ENCODE measurements at places on chromosomes 2 and 18. TPM values are rescaled to one million over a fixed set of nuclear protein-coding genes. Genes with fewer than 3 reads are reported as not detected.
A peak's percentile ranks its signal among the peaks of the same experiment; 100 is the strongest.

DNA sequence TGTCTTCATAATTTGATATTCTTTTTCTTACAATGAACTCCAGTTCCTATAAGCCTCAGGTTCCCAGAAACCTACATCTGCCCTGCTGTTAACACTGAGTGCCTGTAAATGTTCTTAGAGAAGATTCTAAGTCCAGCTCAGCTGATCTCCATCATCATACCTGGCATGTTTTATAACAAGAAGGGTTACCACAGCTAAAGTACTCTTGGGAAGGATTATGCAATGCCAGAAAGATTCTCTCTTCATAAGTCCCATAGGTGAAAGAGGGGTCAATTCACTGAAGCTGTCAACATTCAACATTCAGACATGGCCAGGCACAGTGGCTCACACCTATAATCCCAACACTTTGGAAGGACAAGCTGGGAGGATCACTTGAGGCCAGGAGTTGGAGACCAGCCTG is 31.3 kb upstream of the PTPN4 start:
- no peak for DNase-seq
- no peak overlapping the region for H3K4me3 ChIP-seq
- H3K27me3 ChIP-seq, result no peaks in the 10 kb centered on the region
- H3K27ac ChIP-seq, result no peak overlapping the region
- no peaks in the 10 kb centered on the region for H3K4me1 ChIP-seq

DNA sequence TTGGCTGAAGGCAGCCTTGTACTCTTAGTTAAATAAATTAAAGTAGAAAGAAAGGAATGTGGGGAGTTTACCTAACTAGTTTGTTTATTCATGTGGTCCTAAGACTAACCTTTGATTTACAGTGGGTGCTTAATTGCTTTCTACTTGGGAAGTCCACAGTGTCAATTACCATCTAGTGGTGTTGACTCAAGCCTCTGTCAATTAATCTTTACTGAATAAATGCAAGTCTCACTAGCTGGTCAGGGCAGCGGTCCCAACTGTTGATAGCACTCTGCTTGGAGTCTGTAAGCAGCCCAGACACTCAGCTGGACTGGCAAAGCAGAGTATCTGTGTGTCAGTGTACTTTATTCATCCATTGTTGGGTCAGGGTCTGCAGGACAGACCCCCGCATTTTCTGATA is 15.8 kb downstream of the ZNF514 start:
- H3K27me3 ChIP-seq, result no peaks in the 10 kb centered on the region
- H3K27ac ChIP-seq, result no peak overlapping the region
- DNase-seq, result no peak
- H3K36me3 ChIP-seq, result peaks cover 10% of the 10 kb centered on the region

GRCh38 chr2:30026091-30027055 is 105.0 kb upstream of the ALK start:
- DNase-seq, result peak; percentile 87
- H3K27ac ChIP-seq, result no peak overlapping the region
- H3K36me3 ChIP-seq, result no peaks in the 10 kb centered on the region
- H3K27me3 ChIP-seq, result peaks cover 42% of the 10 kb centered on the region
- no peak overlapping the region for H3K4me3 ChIP-seq

DNA sequence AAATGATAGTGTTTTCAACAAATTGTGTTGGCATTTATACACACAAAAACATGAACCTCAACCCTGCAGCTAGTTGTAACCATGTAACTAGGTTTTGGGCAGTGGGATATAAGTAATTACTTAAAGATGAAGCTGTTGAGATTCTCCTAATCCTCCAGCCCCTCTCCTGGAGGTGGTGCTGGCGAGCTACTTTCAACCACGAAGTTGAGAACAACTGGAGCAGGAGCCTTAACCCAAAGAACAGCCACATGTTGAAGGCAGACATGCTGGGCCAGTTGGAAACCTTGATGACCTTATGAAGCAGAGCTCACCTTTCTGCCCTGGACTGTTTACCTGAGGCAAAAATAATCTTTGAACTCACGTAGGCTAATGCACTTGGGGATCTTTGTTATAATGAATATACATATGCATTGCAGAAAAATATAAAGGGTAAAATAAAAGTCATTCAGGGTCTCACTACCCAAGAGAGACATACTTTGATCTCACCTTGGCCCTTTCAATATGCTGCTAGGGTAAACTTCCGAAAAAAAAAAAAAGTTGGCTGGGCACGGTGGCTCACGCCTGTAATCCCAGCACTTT is 89.6 kb upstream of the NPAS2 start:
- no peak overlapping the region for H3K27ac ChIP-seq
- H3K27me3 ChIP-seq, result no peaks in the 10 kb centered on the region
- peaks cover 10% of the 10 kb centered on the region for H3K4me1 ChIP-seq
- no peak overlapping the region for H3K4me3 ChIP-seq
- H3K36me3 ChIP-seq, result no peaks in the 10 kb centered on the region
- no peak for DNase-seq

DNA sequence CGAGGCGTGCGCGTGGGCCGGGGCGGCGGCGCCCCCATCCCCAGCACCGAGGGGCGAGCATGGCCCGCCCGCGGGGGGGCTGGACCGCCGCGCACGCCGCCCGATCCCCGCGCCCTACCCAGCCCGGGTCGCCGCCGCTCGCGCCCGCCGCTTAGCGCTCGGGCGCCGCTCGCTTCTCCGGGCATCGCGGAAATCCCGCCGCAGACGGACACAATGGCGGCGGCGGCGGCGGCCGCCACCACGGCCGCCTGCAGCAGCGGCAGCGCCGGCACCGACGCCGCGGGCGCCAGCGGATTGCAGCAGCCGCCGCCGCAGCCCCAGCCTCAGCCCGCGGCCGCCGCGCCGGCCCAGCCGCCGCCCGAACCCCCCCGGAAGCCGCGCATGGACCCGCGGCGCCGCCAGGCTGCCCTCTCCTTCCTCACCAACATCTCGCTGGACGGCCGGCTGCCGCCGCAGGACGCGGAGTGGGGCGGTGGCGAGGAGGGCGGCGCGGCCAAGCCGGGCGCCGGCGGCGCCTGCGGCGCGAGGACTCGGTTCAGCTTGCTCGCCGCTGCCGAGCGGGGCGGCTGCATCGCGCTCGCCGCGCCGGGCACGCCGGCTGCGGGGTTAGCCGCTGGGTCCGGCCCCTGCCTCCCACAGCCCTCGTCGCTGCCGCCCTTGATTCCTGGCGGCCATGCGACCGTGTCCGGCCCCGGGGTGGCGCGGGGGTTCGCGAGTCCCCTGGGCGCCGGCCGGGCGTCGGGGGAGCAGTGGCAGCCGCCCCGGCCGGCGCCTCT is 453 bp downstream of the CABLES1 start:
- peaks cover 39% of the 10 kb centered on the region for H3K4me1 ChIP-seq
- H3K27me3 ChIP-seq, result peaks cover 54% of the 10 kb centered on the region
- no peaks in the 10 kb centered on the region for H3K36me3 ChIP-seq
- peak overlapping the region; percentile 65 for H3K4me3 ChIP-seq

Gene LRRC30
- total RNA-seq, result not detected

- no peak overlapping the region for H3K27ac ChIP-seq
- no peak for DNase-seq
- no peaks in the 10 kb centered on the region for H3K36me3 ChIP-seq
- H3K4me3 ChIP-seq, result no peak overlapping the region
- H3K27me3 ChIP-seq, result no peaks in the 10 kb centered on the region
- peaks cover 5% of the 10 kb centered on the region for H3K4me1 ChIP-seq
These were observed 94.6 kb upstream of the LGALSL start for GRCh38 chr2:64359171-64359891.

- H3K4me1 ChIP-seq, result peaks cover 12% of the 10 kb centered on the region
- H3K27ac ChIP-seq, result peak overlapping the region; percentile 99
- peaks cover 6% of the 10 kb centered on the region for H3K36me3 ChIP-seq
- H3K27me3 ChIP-seq, result peaks cover 4% of the 10 kb centered on the region
- peak overlapping the region; percentile 97 for H3K4me3 ChIP-seq
- DNase-seq, result no peak
These were observed 1.2 kb downstream of the SAP130 start for GRCh38 chr2:128026448-128027277.

Gene PLCL1
- total RNA-seq, result 67.3 TPM

DNA sequence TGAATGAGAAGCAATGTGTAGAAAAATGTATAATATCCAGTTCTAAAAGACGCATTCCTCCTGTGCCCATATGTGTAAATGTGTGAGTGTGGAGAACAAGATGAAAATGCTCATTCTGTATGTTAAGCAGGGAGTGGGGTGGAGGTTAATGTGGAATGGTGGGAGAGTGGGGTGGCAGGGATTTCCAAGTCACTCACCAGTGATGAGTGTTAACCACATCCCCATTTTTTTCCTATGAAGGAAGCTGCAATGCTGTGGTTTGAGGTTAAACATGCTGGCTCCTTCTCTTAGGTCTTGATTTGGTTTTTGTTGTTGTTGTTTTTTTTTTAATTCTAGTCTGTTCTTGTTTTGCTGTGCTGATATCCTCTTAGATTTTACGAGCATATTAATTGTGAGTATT is 169.4 kb downstream of the NEDD4L start:
- H3K4me1 ChIP-seq, result peaks cover 5% of the 10 kb centered on the region
- no peaks in the 10 kb centered on the region for H3K27me3 ChIP-seq
- H3K4me3 ChIP-seq, result no peak overlapping the region

Gene ARHGAP15
- 13.3 TPM for total RNA-seq

- H3K27me3 ChIP-seq, result no peaks in the 10 kb centered on the region
- H3K36me3 ChIP-seq, result no peaks in the 10 kb centered on the region
- DNase-seq, result no peak
- peak overlapping the region; percentile 37 for H3K4me3 ChIP-seq
- H3K4me1 ChIP-seq, result peaks cover 10% of the 10 kb centered on the region
- peak overlapping the region; percentile 80 for H3K27ac ChIP-seq
These were observed 14.6 kb downstream of the TMSB10 start for GRCh38 chr2:84919885-84920580.

- H3K4me1 ChIP-seq, result no peaks in the 10 kb centered on the region
- H3K36me3 ChIP-seq, result no peaks in the 10 kb centered on the region
- no peak overlapping the region for H3K4me3 ChIP-seq
- no peak overlapping the region for H3K27ac ChIP-seq
- H3K27me3 ChIP-seq, result peaks cover 42% of the 10 kb centered on the region
These were observed 54.5 kb upstream of the SPP2 start for GRCh38 chr2:233996000-233996399.

DNA sequence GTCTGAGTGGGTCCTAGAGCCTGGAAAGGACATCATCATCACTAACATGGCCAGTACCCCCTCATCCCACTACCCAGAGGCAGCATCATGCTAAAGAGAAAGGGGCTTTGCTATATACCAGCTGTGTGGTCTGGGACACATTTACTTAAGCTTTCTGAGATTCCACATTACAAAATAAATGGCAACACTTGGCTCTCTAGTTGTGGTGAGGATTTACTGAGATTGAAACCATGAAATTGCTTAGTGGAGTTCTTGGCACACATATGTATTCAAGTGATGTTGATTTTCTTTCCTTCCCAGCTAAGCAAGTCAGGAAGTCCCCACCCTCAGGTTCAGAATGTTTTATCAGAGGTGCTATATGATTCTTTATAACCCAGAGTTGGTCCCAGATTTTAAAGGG is 362.0 kb downstream of the CLIP4 start:
- H3K36me3 ChIP-seq, result no peaks in the 10 kb centered on the region
- no peak overlapping the region for H3K4me3 ChIP-seq

DNA sequence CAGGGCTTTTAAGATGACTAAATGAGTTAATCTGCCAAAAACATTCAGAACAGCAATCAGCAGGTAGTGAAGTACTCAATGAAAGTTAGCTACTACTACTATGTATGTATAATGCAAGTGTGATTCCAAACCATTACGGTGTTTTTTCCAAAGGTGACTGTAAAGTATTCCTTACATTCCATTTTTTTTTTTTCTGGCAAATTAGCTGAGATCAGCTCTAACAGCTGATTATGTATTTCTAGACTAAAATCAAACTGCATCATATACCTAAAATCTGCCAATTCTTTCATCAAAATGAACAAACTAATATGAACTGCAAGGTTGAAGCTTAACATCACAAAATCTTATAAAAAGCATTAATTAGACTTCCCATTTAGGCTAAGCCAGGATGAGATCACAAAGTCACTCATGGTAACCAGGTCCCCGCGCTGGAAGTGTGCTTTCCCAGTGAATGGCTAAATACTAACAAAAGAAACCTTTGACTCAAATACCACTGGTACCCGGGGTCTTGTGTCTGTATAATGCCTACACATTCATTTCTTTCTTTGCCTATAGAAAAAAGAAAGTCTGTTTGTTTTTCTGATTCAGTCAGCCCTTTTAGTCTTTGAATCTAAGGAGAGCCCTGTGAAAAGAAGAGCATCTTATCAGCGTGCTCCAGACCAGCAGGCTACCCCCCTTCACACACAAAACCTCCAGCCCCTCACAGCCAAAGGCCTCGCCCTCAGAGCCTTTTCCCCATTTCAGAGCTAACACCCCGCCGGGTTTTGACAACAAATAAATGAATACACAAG is 88.3 kb downstream of the RBMS1 start:
- no peaks in the 10 kb centered on the region for H3K36me3 ChIP-seq
- peaks cover 61% of the 10 kb centered on the region for H3K4me1 ChIP-seq
- H3K27ac ChIP-seq, result peak overlapping the region; percentile 98
- no peak for DNase-seq
- no peaks in the 10 kb centered on the region for H3K27me3 ChIP-seq
- peak overlapping the region; percentile 100 for H3K4me3 ChIP-seq

Gene HRH4
- 0.13 TPM for total RNA-seq

DNA sequence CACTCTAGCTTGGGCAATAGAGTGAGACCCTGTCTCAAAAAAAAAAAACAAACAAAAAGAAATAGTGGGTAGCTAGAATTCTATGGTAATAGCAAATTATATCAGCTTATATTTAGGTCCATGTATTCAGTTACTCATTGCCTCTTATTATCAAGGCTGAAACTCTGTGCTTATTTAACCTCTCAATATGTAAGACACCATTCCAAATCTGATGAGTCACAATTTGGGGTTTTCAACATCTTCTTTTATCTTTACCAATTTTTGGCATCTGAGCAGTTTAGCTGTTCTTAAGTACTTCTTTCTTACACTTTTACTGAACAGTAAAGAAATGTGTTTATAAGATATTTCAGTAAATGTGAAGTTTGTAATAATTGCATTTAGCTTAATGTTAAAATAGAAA is 69.3 kb downstream of the TTC27 start:
- no peak overlapping the region for H3K27ac ChIP-seq
- no peaks in the 10 kb centered on the region for H3K36me3 ChIP-seq
- DNase-seq, result no peak
- no peak overlapping the region for H3K4me3 ChIP-seq
- no peaks in the 10 kb centered on the region for H3K4me1 ChIP-seq
- H3K27me3 ChIP-seq, result no peaks in the 10 kb centered on the region

Gene ARMC9
- total RNA-seq, result 128 TPM

Gene HOXD10
- not detected for total RNA-seq

DNA sequence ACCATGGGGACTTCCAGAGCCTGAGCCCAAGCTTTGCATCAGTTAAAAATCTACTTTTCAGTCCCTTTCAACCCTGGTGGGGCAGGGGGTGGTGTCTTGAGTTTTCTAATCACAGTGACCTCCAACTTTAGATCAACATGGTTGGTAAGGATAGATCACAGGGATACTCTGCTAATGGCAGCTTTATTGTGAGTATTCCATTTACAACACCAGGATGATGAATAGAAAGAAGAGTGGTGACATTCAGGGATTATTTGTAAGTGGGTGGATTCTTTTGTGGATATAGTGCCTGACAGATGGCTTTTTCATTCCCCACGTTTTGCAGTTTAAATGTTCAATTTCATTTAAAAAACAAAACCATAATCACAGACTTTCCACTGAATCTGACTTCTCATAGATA is 51.3 kb downstream of the ZNF532 start:
- no peak overlapping the region for H3K27ac ChIP-seq
- H3K4me3 ChIP-seq, result no peak overlapping the region
- peaks cover 23% of the 10 kb centered on the region for H3K36me3 ChIP-seq
- H3K4me1 ChIP-seq, result peaks cover 39% of the 10 kb centered on the region
- no peaks in the 10 kb centered on the region for H3K27me3 ChIP-seq

Gene ALPI
- not detected for total RNA-seq

- H3K36me3 ChIP-seq, result no peaks in the 10 kb centered on the region
- no peaks in the 10 kb centered on the region for H3K27me3 ChIP-seq
- H3K4me1 ChIP-seq, result peaks cover 14% of the 10 kb centered on the region
- no peak for DNase-seq
These were observed 76.7 kb upstream of the CAVIN2 start for GRCh38 chr2:191923652-191923997.

Measured in esophagus muscularis mucosa (tissue), 4 donors.